ENCODE measurements at places on chromosomes 6 and 20.

DNA sequence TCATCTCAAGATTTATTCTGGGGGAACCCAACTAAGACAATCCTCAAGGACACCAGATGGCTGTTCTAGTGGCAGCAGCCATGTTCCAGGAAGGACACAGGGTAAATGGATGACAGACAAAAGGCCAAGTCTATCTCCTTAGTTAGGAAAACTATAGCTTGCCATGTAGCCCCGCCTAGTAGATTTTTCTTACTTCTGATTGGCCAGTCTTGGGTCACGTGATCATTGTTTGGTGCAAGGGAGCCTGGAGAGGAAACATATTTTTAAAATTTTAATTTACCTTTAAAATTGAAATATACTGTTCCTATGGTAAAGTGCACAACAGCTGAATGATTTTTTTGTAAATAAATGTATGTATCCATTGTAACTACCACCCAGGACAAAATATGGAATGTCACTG is 4.4 kb upstream of the KCNS1 start:
- no peaks in the 10 kb centered on the region for H3K36me3 ChIP-seq
- H3K4me1 ChIP-seq, result peaks cover 4% of the 10 kb centered on the region
- H3K27ac ChIP-seq, result no peak overlapping the region
- DNase-seq, result no peak
- peaks cover 25% of the 10 kb centered on the region for H3K27me3 ChIP-seq

GRCh38 chr6:82711971-82712370 is 348.4 kb downstream of the TPBG start:
- H3K36me3 ChIP-seq, result no peaks in the 10 kb centered on the region
- H3K4me3 ChIP-seq, result no peak overlapping the region
- H3K4me1 ChIP-seq, result no peaks in the 10 kb centered on the region
- DNase-seq, result no peak
- H3K27me3 ChIP-seq, result peaks cover 8% of the 10 kb centered on the region

DNA sequence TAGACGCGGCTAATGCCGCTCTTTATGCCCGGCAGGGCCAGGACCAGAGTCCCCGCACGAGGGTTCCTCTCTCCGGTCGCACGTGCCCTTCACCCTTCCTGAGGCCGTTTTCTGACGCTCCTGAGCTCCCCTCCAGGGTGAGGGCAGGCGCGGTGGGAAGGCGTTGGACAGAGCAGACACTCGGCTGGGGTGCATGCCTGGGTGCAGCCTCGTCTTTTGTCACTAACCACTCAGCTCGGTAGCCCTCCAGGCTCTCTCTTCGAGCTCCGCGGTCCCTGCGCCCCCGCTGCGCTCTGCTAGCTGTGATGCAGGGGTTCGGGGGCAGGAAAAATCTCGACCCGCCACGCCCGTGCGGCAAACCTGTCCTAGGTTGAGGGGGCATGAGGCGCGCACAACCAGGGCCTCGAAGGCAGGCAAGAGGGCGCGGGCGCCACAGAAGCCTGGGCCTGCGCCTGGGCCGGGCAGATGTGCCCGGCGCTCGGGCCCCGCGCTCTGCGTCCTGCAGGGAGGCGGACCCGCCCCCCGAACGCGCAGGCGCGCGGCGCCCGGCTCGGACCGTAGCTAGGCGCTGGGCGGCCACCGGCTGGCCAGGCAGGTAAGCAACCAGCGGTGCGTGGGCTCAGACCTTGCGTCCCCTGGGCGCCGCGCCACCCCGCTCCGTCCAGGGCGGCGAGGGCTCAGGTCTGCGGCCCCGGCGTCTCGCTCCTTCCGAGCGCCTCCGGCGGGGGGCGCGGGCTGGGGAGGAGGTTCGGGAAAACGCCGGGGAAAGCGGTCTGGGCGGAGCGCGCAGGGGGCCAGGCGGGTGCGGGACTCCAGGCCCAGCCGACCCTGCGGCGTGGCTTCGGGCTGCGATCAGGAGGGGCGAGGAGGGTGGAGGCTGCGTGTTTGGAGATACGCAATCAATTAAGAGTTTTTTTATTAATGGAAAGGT is at the start of gene L3MBTL1:
TSS of gene L3MBTL1 (plus strand) at position 548 of the 931 bp plus-strand sequence. CDS start 5,807 bp downstream, outside the sequence.
- peaks cover 4% of the 10 kb centered on the region for H3K4me1 ChIP-seq
- peaks cover 56% of the 10 kb centered on the region for H3K27me3 ChIP-seq
- DNase-seq, result peak; percentile 42
- H3K36me3 ChIP-seq, result no peaks in the 10 kb centered on the region
- H3K27ac ChIP-seq, result no peak within 1 kb of the TSS

DNA sequence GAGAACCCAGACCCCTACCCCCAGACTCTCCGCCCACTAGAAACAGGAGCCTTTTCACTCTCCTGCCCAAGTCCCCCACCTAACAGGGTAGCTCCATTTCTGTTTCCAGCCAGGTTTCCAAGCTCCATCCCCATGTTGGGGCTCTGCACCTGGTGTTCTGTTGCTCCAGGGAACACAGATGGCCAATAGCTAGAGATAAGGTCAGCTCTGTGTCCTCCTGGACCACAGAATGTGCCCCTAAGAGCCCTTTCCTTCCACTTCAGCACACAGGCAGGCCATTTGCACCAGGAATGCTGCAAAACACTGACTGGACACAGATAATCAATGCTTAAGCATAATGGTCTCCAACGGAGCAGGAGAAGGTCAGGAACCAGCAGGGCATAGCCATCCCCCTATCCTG is 159.4 kb downstream of the QRSL1 start:
- peaks cover 19% of the 10 kb centered on the region for H3K27me3 ChIP-seq
- no peak overlapping the region for H3K27ac ChIP-seq
- no peak for DNase-seq

- H3K4me1 ChIP-seq, result no peaks in the 10 kb centered on the region
- H3K4me3 ChIP-seq, result no peak overlapping the region
- no peak overlapping the region for H3K27ac ChIP-seq
These were observed 55.1 kb upstream of the APCDD1L start for GRCh38 chr20:58570204-58570859.

GRCh38 chr6:31659649-31660380 is 763 bp downstream of the C6orf47 start:
- peaks cover 90% of the 10 kb centered on the region for H3K4me1 ChIP-seq
- H3K4me3 ChIP-seq, result peak overlapping the region; percentile 96
- no peak for DNase-seq
- H3K27ac ChIP-seq, result peak overlapping the region; percentile 96

DNA sequence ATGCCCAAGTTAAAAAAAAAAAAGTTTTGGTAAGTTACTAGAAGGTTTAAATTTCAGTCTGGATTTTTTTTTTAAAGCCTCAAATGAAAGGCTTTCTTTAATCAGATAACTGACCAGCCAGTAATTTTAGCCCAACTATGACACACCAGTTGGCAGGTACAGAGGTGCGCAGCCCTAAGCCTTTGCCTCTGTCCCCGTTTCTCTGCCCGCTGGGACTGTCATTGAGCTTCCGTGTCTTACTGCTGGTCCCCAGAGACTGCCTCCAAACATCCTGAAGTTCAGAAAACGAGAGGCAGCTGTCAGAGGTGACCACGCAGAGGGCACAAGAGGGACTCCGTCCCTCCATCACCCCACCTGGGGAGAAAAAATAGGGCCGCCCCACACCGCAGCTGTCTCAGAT is 118.2 kb downstream of the RPS12 start:
- H3K4me1 ChIP-seq, result no peaks in the 10 kb centered on the region
- DNase-seq, result no peak
- peaks cover 38% of the 10 kb centered on the region for H3K27me3 ChIP-seq

DNA sequence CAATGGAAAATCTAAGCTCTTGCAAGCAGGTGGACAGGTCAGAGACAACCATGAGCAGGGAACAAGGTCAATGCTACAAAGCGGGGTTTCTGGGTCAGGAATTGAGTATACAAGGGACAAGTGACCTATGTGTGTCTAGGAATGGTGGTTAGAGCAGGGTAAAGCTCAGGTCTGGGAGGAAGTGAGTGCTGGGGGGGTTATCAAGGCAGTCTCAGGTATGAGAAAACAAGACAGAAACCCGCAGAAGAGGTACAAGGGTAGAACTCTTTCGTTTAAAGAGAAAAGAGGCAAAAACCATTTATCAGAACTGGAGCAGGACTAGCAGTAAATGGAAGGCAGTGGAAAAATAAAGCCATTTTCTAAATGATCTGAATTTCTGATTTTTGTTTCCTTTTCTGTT is 298.4 kb downstream of the ALDH8A1 start:
- no peak for DNase-seq
- no peaks in the 10 kb centered on the region for H3K27me3 ChIP-seq
- no peak overlapping the region for H3K4me3 ChIP-seq
- H3K27ac ChIP-seq, result no peak overlapping the region

GRCh38 chr20:1803932-1804501 is 91.2 kb upstream of the SIRPA start:
- DNase-seq, result no peak
- H3K36me3 ChIP-seq, result no peaks in the 10 kb centered on the region
- no peak overlapping the region for H3K27ac ChIP-seq
- peaks cover 57% of the 10 kb centered on the region for H3K27me3 ChIP-seq
- peak overlapping the region; percentile 43 for H3K4me3 ChIP-seq

GRCh38 chr20:20103486-20103885 is 51.2 kb downstream of the CFAP61 start:
- H3K4me1 ChIP-seq, result no peaks in the 10 kb centered on the region
- no peak overlapping the region for H3K27ac ChIP-seq
- no peak for DNase-seq
- H3K27me3 ChIP-seq, result peaks cover 11% of the 10 kb centered on the region
- no peaks in the 10 kb centered on the region for H3K36me3 ChIP-seq

- H3K27me3 ChIP-seq, result peaks cover 26% of the 10 kb centered on the region
- H3K4me3 ChIP-seq, result no peak overlapping the region
These were observed 32.8 kb upstream of the GMPR start for GRCh38 chr6:16205377-16206144.

DNA sequence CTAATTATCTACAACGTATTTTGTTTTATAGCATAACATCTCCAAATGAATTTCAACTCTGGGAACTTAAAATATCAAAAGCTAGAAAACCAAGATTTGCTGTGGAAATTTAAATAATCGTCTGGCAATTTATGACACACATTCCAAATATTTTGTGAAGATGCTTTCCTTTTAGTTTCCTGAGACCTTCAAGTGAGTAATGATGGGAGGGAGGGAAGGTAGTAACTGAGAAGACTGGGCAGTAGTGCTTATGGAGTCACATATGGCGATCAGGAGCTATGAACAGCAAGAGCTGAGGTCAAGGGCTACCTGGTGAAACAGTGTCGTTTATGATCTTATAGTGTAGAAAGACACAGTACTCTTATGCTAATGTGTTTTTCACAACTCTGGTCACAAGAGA is 178.2 kb upstream of the THEMIS start:
- no peaks in the 10 kb centered on the region for H3K27me3 ChIP-seq
- H3K4me3 ChIP-seq, result no peak overlapping the region
- peaks cover 5% of the 10 kb centered on the region for H3K4me1 ChIP-seq
- no peak overlapping the region for H3K27ac ChIP-seq

DNA sequence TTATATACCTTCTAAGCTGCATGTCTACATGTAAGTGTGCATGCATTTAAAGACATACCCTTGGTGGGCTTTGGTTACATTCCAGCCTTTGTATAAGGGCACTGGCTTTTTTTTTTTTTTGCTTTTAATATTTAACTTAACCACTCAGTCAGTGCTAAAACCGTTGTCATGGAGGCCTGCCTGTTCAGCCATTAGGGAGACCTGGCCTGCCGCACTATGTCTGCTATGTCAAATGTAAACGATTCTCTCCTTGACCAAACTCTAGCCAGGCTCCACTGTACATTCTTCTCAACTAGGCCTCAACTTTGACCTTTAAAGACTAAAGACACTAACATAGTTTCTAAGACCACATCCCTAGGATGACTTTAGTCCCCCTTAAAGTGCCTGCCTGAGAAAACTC is 48.7 kb upstream of the BTN3A2 start:
- peaks cover 8% of the 10 kb centered on the region for H3K27me3 ChIP-seq
- H3K27ac ChIP-seq, result no peak overlapping the region

DNA sequence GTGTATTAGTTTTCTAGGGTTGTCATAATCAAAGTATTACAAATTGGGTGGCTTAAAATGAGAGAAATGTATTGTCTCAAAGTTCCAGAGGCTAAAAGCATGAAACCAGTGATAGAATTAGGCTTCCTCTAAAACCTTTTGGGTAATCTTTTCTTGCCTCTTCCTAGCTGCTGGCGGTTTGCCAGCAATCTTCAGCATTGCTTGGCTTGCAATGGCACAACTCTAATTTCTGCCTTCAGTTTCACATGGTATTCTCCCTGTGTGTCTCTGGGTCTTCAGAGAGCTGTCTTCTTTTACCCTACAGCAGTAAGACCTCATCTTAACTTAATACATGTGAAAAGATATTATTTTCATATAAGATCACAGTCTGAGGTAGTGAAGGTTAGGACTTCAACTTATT is 479.1 kb upstream of the GJE1 start:
- H3K4me3 ChIP-seq, result no peak overlapping the region
- no peak overlapping the region for H3K27ac ChIP-seq
- DNase-seq, result no peak
- no peaks in the 10 kb centered on the region for H3K4me1 ChIP-seq

DNA sequence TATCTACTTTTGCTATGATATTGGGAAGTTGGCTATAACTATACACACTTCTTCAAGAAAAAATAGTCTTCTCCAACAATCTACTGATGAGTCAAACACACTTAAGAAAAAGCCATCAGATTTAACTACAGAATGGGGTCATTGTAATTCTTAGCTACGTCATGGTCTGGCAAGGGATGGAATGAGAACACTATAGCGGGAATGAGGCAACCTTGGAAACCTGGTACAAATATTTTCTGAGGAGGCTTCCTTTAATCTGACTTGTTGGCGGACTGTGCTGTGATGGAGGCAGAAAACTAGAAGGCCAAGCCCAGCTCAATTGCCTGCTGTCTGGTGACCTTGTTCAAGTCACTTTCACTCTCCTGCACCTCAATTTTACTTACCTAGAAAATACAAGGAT is 586.8 kb upstream of the JAG1 start:
- H3K27ac ChIP-seq, result no peak overlapping the region
- no peaks in the 10 kb centered on the region for H3K4me1 ChIP-seq
- no peaks in the 10 kb centered on the region for H3K27me3 ChIP-seq
- DNase-seq, result no peak
- H3K4me3 ChIP-seq, result no peak overlapping the region

- DNase-seq, result no peak
- H3K4me3 ChIP-seq, result no peak overlapping the region
- H3K4me1 ChIP-seq, result no peaks in the 10 kb centered on the region
- no peak overlapping the region for H3K27ac ChIP-seq
- H3K36me3 ChIP-seq, result no peaks in the 10 kb centered on the region
- H3K27me3 ChIP-seq, result no peaks in the 10 kb centered on the region
These were observed 33.4 kb upstream of the RIMS1 start for GRCh38 chr6:71852948-71853347.

GRCh38 chr6:89350281-89350966 is 2.1 kb downstream of the UBE2J1 start:
- peaks cover 67% of the 10 kb centered on the region for H3K4me1 ChIP-seq
- peak overlapping the region; percentile 93 for H3K27ac ChIP-seq
- H3K4me3 ChIP-seq, result peak overlapping the region; percentile 91
- peaks cover 5% of the 10 kb centered on the region for H3K36me3 ChIP-seq
- no peaks in the 10 kb centered on the region for H3K27me3 ChIP-seq
- DNase-seq, result no peak
